Stimulated activated CD4-positive, alpha-beta T cell treated with anti-CD3 and anti-CD28 coated beads, TNF-alpha, amount 100 ng/mL, for 48 hours (primary cell): ENCODE measurements at places on chromosomes 1 and 21.
A peak's percentile ranks its signal among the peaks of the same experiment; 100 is the strongest.

- no peak for DNase-seq
Measured at GRCh38 chr1:168437821-168438220, 106.0 kb downstream of the XCL2 start.

DNA sequence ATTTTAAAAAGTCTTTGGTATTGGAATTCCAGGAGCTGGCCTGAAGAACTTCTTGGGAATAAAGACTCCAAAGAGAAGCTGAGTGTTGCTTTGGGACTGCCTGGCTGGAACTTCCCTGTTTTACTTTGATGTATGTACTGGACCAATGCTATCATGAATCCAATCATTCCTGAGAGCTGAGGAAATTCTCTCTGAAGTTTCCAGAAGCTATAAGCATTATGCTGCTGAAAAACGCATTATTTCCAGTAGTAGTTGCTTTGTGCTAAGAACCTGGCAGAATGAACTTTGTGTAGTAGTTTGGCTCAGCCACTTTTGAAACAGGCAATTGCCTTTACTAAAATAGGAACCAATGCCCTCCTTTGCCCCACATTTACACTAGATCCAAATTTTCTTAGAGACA is 260.7 kb downstream of the HLX start:
- no peak for DNase-seq

- DNase-seq: no peak
Measured at GRCh38 chr1:26094677-26095383, 16.8 kb upstream of the PDIK1L start.

DNA sequence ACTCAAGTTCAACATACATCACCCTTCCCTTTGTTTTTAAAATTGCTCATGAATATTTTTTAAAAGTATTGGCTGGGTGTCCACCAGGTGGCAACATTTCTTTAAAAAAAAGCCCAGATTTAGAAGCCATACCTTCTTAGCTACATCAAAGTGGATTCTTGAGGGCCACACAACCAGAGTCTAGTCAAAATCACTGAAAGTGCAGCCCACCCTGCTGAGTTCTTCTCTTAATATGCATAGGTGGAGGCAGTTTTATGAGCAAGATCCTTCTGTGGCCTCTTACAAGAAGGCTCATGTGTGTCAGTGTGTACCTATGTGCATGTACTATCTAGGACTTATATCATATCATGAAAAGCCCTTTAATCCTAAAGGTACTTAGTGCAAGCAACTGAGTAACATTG is 16.9 kb upstream of the GNG12 start:
- no peak for DNase-seq

DNA sequence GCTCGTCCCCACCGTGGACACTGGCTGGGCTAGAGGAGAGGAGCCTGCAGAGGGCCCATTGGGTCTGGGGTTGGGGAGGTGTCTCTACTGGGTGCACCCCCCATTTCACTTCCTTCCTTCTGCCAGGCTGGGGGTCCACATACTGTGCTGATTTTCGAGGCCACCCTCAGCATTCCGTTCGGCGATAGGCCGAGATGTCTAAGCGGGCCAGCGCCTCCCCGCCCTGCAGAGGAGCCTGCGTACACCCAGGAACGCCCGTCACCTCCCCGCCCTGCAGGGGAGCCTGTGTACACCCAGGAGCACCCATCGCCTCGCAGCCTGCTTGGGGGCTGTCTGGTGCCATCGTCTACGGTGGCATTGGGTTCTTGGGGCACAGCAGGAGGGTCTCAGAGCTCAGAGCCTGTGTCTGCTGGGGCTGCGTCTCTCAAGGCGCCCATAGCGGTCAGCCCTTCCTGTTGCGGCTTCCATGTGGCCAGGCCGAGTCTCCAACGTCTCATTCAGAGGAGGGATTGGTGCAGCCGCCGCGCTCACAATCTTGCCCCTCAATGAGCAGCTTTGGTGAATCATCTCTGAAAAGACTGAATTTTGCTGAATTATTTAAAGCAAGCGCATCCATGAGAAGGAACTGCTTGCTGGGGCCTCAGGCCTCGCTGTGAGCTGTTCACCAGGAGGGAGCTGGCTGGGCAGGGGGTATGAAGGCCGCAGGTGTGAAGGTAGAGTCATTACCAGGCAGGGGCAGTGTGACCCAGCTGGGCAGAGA is 30.7 kb upstream of the AGPAT3 start:
- no peak for DNase-seq

- no peak for DNase-seq
Measured at GRCh38 chr1:1198423-1199140, 7.8 kb downstream of the TNFRSF18 start.

GRCh38 chr1:151131701-151132334 is 14.6 kb downstream of the SEMA6C start:
- DNase-seq: no peak

GRCh38 chr1:182567629-182568028 is 21.4 kb downstream of the RNASEL start:
- DNase-seq: no peak

- DNase-seq: no peak
Measured at GRCh38 chr1:51524817-51525216, 5.8 kb upstream of the EPS15 start.

- no peak for DNase-seq
Measured at GRCh38 chr1:45542591-45542990, 8.0 kb upstream of the AKR1A1 start.

DNA sequence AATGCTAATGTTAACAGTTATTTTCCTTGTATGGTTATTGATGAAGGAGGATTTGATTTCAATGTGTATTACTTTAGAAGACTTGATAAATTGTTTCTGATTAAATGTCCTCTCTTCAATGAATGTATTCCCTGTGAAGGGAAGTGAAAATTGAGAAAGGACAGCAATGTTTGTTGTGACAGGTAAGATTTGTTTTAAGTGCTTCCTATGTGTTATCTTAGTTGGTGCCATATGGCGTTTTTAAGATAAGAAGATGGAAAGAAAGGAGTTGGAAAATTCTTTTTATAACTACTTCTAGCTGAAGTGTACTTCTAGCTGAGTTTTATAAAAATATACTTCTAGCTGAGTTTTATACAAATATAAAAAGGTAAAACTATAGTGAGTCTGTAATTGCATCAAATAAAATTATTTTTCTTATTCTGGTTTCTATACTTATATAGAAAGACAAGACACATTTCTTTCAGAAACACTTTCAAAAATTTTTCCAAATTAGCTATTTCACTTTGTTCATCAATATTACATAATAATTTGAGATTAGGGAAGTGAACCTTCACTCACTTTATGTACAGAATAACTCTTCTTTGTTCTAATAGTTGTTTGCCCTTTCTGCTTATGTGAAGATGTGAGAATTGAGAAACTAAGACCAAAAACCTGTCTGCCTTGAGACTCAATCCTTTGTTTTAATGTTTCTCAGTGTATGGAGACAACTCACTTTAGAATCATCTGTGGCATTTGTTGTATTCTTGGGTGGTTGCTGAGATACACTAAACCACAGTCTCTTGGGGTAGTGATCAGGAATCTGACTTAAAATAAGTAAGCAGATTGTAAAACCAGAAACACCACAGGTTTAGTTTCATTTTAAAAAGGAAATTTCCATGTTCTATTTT is 382.9 kb upstream of the B3GALT2 start:
- DNase-seq: no peak

GRCh38 chr21:46097336-46098293 is at the start of gene COL6A2:
TSS of gene COL6A2 (plus strand) at chr21:46098112.
- peak; percentile 47 for DNase-seq

- DNase-seq: no peak
Measured at GRCh38 chr1:63686696-63687095, 87.1 kb upstream of the ROR1 start.

DNA sequence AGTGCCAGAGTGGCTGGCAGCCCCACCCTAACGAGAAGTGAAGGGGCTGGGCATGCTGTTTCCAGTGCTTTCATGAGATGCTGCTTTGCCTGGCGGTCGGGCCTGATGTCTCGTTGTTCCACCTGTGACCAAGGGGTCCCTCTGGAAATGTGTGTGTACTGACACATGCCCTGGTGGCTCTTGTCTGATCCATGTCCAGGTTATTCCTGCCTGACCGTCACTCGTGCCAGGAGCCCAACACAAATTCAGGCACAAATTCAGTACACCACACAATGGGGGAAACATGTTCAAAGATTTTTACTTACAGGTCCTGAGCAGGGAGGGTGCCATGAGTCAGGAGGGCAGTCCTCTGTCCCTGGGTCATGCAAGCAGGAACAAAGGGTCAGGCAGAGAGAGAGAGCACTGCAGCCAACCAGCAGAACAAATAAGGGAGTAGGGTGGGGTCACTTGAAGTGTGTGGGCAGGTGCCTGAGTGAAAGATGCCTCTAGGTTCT is 76.3 kb downstream of the ADARB1 start:
- no peak for DNase-seq

DNA sequence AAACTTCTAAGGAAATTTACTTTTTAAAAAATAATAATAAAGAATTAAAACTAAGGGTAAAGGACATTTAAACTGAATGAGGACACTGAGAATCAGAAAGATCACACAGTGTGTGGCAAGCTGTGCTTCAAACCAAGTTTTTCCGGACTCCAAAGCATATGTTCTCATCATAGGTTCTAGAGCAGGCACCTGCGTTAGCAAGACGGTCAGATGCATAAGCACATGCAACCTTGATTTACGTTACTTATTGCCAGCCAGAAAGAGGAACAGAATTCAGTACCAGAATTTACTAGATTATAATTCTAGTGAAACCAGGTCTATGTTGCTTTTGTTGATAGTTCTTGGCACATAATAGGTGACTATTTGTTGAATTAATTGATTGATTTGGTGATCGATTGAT is 6.2 kb upstream of the LBR start:
- no peak for DNase-seq

- no peak for DNase-seq
Measured at GRCh38 chr1:66585002-66585401, 51.0 kb downstream of the SGIP1 start.

DNA sequence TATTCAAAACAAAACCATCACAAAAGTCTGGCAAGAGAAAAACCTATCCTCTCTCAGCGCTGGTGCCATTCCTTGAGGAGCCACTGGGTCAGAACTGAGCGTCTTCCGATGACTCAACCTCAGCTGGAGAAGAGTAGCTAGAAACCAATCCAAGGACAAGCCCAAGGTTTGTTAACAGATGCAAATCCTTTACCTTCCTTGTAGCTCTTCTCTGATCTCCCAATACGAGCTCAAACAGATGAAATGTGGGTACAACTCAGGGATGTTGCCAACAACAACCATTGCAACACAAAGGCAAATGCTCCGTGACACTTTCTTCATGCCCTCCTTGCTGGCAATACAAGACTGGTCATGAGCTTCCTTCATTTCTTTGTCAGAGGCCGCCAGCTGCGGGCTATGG is 337.1 kb downstream of the SIPA1L2 start:
- DNase-seq: no peak

DNA sequence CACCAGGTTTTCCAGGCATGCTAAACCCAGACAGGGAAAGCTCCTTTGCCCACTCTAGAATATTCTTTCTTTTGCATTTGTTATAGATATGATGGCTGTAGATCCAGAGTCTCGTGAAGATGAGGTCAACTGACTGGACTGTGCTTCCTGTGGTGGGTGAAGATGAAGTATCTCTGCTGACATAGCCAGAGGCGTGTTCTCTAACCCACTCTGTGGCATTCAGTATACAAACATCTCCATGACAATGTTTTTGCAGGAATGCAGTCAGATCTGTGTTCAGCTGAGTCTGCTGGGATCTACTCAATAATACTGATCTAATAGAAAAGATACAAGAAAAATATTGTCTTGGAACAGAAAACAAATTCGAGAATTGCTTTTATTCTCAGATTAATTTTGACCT is 11.3 kb downstream of the RWDD2B start:
- no peak for DNase-seq

DNA sequence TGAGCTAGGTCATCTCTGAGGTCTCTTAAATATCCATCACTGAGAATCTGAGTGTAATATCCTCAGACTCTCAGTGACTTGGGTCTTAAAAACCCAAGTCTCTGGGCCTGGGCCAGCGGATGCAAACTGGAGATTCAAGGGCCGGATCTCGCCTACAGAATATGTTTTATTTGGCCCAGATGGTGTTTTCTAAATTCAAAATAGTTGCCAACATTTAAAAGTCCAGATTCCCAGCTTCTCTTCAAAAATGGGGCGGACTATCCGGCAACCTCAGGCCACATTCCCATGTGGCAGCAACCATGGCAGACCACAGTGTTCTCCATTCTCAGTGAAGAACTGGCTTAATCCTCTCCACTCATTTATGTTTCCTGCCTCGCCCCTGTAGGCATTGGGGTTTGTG is 12.7 kb upstream of the HEYL start:
- DNase-seq: no peak

DNA sequence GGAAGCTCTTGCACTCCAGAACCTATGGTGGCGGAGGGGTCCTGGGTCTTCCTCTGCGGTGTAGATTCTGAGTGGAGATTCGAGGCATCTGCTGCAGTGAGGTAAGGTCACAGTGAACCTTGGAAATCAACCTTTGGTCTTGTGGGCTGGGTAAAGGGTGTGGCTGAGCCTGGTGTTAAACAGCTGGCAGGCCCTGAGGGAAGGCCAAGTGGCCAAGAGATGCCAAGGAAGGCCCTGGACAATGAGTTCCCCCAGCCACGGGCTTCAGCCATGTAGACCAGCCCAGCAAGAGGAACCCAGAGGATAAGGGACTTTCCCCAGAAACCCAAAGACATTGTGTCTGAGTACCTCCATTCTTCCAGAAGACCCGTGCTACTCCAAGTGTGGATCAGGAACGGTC is 137.2 kb upstream of the ETS2 start:
- no peak for DNase-seq

GRCh38 chr1:64337926-64338325 is 132.0 kb upstream of the CACHD1 start:
- DNase-seq: no peak

DNA sequence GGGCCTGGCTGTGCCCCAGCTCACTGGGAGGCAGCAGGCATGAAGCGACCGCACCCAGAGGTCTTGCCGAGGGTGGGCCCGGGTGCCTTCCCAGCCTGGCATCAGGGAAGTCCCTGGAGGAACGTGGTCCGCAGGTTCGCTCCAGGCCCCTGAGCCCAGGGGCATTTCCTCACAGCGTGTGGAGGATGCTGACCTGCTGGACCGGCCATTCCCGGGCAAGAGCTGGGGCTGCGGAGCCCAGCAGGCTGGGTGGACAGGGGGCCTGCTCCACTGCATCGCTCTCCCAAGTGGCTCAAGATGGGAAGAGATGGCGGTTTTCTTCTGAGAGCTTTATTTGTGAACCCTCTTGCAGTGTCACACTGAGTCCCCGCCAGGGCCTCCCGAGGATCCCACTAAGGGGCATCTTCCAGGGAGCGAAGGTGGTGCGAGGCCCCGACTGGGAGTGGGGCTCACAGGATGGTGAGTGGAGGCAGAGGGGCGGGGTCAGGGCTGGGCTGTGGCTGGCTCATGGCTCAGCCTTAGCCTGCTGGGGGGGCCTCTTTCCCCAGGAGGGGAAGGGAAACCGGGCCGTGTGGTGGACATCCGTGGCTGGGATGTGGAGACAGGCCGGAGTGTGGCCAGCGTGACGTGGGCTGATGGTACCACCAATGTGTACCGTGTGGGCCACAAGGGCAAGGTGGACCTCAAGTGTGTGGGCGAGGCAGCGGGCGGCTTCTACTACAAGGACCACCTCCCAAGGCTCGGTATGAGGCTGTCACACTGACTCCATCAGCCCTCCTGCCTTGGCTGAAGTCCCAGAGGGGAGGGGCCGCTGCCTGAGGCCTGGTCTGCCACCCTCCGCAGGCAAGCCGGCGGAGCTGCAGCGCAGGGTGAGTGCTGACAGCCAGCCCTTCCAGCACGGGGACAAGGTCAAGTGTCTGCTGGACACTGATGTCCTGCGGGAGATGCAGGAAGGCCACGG is 7.2 kb upstream of the MMP23B start:
- DNase-seq: no peak
